ENCODE measurements at places on chromosomes 7 and 10. TPM values are rescaled to one million over a fixed set of nuclear protein-coding genes. Genes with fewer than 3 reads are reported as not detected.
A peak's percentile ranks its signal among the peaks of the same experiment; 100 is the strongest.

The WDR86 gene
- total RNA-seq = 4.0 TPM

DNA sequence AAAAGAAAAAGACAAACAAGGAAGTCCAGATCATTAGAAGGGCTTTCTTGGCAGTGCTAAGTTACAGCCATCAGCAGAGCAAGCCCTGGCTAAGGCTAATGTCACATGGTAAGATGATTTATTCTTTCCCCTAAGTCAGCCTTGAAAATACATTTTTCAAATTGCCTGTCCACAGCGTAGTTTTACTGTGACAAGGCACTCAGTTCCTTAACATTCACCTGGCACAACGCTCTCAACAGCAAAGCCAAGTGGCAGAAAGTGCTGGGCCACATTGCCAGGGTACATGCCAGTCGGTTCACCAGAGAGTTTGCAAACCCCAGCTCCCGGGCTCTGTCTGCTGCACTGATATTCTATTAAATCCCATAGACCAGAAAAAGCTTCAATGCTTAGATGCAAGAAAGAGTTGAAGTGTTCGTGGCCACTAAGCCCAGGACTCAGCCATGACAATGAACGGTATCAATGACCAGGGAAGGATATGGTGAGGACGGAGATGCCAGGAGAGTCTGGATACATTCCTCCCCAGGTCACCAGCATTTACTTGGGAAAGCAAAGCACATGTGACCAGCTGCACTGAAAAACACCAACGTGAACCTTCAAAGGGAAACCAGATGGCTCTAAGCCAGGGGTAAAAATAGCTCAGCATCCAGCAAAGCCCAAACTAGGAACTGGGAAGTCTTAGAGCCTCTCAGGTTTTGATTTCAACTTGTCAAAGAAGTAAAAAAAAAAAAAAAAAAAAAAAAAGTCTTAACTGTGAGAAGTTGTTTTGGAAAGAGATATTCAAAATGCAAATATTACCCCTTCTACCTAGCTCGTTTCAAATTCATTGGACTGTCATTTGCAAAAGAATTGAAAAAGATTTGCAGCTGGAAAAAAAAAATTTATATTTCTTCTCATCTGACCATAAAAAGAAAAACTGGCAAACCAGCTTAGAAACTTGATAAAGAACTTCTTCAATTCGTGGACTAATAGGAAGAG, 23.9 kb upstream of the MPP7 start:
- H3K27ac ChIP-seq = peak overlapping the region; percentile 86
- no peak overlapping the region for H3K4me3 ChIP-seq
- peaks cover 17% of the 10 kb centered on the region for H3K4me1 ChIP-seq
- H3K27me3 ChIP-seq = no peaks in the 10 kb centered on the region
- no peaks in the 10 kb centered on the region for H3K36me3 ChIP-seq

The AOAH gene
- total RNA-seq = 0.75 TPM

DNA sequence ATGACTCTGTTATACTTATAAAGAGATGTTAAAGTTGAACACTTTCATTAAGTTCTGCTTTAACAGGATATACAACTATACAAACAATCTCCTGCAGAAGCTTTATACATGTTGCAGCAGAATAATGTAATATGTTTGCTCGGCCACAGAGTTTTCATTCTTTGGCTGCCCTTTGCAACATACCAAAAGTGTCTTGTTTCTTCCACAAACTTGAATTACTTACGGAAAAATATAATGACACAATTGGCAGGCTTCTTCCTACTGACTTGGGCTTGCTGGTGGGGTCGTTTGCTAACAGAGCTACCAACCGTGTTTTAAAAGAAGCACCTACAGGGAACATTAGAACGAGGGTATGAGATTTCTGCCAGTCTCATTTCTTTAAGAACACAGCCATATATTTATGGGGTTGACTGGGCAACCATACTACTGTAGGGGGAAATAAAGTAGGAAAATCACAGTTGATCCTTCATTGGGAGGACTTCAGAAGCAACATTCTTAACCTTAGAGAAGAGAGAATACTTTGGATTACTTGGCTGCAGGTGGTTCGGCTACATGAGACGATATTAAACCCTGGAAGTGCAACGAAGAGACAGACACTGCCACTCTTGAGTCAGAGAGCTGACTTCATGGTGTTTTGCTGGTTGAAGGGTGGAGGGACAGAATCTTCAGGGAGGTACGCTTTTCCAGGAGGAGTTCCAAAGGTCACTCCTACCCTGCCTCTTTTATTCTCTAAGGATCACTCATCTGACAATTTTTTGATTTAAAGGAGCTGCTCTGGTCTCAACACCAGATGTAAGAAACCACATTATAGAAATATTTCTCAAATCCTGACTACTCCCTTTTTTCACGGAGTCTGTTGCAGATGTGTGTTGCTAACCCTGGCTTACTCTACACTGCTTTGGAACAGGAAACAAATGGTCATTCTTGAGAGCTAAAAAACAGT, 123.9 kb downstream of the SEMA3C start:
- H3K4me3 ChIP-seq = no peak overlapping the region
- peaks cover 3% of the 10 kb centered on the region for H3K4me1 ChIP-seq
- H3K27ac ChIP-seq = no peak overlapping the region
- H3K27me3 ChIP-seq = no peaks in the 10 kb centered on the region

The ITPRID1 gene
- not detected for total RNA-seq

The HGF gene
- total RNA-seq = 11.7 TPM

The DMBT1 gene
- not detected for total RNA-seq

The MNX1 gene
- not detected for total RNA-seq

- DNase-seq = no peak
- peaks cover 18% of the 10 kb centered on the region for H3K36me3 ChIP-seq
- no peak overlapping the region for H3K27ac ChIP-seq
- no peaks in the 10 kb centered on the region for H3K27me3 ChIP-seq
- H3K4me1 ChIP-seq = no peaks in the 10 kb centered on the region
Observed at GRCh38 chr7:132158166-132158565, 418.1 kb downstream of the PLXNA4 start.

GRCh38 chr10:74753442-74754211, 72.8 kb upstream of the KAT6B start:
- H3K4me1 ChIP-seq = no peaks in the 10 kb centered on the region
- DNase-seq = no peak
- no peak overlapping the region for H3K4me3 ChIP-seq
- no peaks in the 10 kb centered on the region for H3K27me3 ChIP-seq
- no peaks in the 10 kb centered on the region for H3K36me3 ChIP-seq

DNA sequence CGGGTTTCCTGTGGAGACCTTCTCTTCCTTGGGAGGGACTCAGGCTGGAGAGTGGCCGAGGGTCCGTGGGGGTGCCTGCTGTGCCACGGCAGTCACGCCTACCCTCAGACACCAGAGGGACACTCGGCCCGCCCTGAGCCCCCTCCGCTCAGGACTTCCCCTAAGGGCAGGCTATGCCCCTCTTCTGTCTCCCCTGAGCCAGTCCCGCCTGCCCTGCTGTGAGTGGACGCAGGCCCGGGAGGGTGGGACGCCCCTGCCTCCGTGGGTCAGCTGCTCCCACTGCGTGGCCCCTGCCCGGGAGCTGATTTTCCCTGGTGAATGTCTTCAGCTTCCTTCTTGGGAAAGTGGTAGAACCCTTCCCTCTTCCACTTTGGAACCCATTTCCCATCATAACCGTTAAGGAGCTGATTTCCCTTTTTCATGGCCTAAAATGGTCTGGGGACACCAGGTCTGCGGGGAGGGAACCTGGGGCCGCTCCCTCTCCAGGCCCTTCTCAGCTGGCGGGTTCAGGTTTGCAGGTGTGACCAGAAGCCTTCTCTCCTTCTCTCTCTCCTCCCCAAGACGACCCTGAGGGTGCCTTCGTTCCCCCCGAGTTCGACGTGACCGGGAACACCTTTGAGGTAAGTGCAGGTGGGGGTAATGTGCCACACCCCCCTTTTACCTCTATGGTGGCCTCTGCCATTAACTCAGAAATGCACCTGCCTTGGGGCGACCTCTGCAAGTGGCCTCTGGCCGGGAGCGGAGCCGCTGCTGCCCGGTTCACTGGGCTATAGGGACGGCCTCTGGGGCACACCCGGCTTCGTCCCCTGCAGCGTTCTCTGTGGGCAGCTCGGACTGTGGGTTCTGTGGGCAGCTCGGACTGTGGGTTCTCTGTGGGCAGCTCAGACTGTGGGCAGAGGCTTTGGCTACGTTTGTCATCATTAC, 7.9 kb downstream of the KNDC1 start:
- no peak overlapping the region for H3K27ac ChIP-seq
- no peak overlapping the region for H3K4me3 ChIP-seq
- H3K36me3 ChIP-seq = no peaks in the 10 kb centered on the region
- DNase-seq = no peak
- no peaks in the 10 kb centered on the region for H3K4me1 ChIP-seq

- H3K36me3 ChIP-seq = peaks cover 6% of the 10 kb centered on the region
- H3K27ac ChIP-seq = peak overlapping the region; percentile 60
- no peak overlapping the region for H3K4me3 ChIP-seq
- H3K27me3 ChIP-seq = no peaks in the 10 kb centered on the region
Observed at GRCh38 chr7:50621973-50622490, 56.8 kb upstream of the DDC start.

GRCh38 chr10:92689663-92690210, at the start of gene HHEX:
Gene HHEX (plus strand): TSS chr10:92689955. CDS start chr10:92689987, 32 bp downstream.
- peak within 1 kb of the TSS; percentile 70 for H3K4me3 ChIP-seq
- DNase-seq = peak; percentile 80
- no peaks in the 10 kb centered on the region for H3K27me3 ChIP-seq
- H3K27ac ChIP-seq = peak within 1 kb of the TSS; percentile 54
- no peaks in the 10 kb centered on the region for H3K36me3 ChIP-seq

- no peak overlapping the region for H3K4me3 ChIP-seq
- peaks cover 91% of the 10 kb centered on the region for H3K36me3 ChIP-seq
- no peaks in the 10 kb centered on the region for H3K27me3 ChIP-seq
- no peaks in the 10 kb centered on the region for H3K4me1 ChIP-seq
- DNase-seq = no peak
- H3K27ac ChIP-seq = no peak overlapping the region
Observed at GRCh38 chr10:102375867-102376266, 19.6 kb upstream of the NFKB2 start.

DNA sequence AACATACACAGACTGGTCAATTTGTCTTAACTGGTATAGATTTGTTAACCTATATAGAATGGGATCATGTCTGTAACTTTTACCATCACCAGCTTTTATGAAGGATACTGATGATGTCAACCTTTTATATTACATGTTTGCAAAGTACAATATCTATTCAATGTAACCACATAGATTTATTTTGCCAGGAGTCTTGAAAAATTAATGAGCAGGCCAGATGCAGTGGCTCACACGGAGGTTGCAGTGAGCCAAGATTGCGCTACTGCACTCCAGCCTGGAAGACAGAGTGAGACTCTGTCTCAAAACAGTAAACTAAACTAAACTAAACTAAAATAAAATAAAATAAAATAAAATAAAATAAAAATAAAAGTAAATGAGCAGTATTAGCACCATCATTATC, 30.0 kb upstream of the PARD3 start:
- no peak overlapping the region for H3K27ac ChIP-seq
- DNase-seq = no peak
- no peak overlapping the region for H3K4me3 ChIP-seq
- no peaks in the 10 kb centered on the region for H3K36me3 ChIP-seq
- H3K27me3 ChIP-seq = no peaks in the 10 kb centered on the region

DNA sequence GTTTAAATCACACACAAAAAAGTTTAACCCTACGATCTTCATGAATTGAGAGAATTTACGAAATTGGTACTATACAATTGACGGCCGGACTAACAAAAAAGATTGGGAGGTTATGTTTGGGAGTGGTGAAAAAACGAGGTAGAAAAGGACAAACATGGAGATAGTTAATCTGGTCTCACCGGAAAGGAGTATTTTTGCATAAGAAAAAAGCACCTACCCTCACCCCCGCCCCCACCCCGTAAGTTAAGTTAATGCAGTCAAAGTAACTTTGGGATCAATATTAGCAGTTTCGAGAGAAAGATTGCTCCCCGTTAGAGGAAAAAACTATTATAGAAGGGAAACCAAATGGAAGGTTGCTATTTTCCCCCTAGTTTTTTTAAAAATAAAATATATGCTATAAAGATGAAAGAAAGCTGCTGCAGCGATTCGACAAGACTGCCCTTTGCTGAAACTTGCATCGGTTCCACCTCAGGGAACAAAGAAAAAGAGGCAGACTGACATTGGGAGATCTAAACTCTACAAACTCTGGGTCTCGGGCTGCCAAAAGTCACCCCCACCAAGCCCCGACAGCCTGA, 3.5 kb downstream of the SP8 start:
- H3K36me3 ChIP-seq = no peaks in the 10 kb centered on the region
- no peak overlapping the region for H3K4me3 ChIP-seq
- H3K4me1 ChIP-seq = peaks cover 12% of the 10 kb centered on the region

The FAM237B gene
- total RNA-seq = not detected

- peaks cover 6% of the 10 kb centered on the region for H3K36me3 ChIP-seq
- DNase-seq = no peak
- no peak overlapping the region for H3K4me3 ChIP-seq
- no peak overlapping the region for H3K27ac ChIP-seq
- H3K27me3 ChIP-seq = no peaks in the 10 kb centered on the region
Observed at GRCh38 chr10:114336823-114337509, 67.3 kb downstream of the AFAP1L2 start.

DNA sequence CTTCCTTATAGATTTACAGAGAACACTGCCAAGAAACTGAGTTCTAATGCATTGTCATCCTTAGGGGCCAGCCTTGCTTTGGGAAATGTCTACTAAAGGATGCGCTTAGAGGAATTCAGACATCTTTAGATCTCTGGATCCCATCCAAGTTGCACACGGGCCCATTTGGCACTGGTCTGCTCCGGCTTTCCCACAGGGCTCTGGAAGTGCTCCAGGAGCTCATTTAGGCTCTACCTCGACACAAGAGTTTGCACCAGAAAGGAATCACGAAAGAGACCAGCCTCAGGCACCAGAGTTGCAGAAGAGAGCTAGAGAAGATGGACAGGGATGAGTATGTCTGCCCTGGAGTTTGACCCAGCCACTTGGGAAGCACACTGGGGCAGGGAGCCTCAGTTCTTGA, 150.1 kb upstream of the TMEM72 start:
- H3K27ac ChIP-seq = no peak overlapping the region
- H3K4me1 ChIP-seq = no peaks in the 10 kb centered on the region
- H3K27me3 ChIP-seq = no peaks in the 10 kb centered on the region
- H3K4me3 ChIP-seq = no peak overlapping the region
- DNase-seq = no peak

- no peaks in the 10 kb centered on the region for H3K27me3 ChIP-seq
- H3K4me1 ChIP-seq = no peaks in the 10 kb centered on the region
- DNase-seq = no peak
- no peaks in the 10 kb centered on the region for H3K36me3 ChIP-seq
- H3K4me3 ChIP-seq = no peak overlapping the region
Observed at GRCh38 chr10:48501226-48501625, 103.6 kb downstream of the ARHGAP22 start.

DNA sequence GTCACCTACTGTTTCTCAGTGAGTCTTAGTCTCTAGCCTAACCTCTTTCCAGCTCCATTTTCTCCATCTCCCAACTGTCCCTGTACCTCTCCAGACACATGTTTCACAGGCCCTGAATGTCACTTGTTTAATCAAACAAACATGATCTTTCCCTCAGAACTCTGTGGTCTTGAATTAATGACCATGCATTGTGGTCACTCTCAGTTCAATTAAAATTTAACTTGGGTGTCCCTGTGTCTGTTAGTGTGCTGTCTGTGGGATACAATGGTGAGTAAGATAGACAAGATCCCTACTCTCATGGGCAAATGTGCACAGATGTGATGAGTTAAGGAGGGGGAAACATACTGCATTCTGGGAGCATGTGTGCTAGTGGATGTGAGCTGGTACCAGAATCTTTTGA, 65.0 kb downstream of the RBM33 start:
- DNase-seq = no peak
- H3K36me3 ChIP-seq = peaks cover 46% of the 10 kb centered on the region
- no peak overlapping the region for H3K27ac ChIP-seq
- H3K4me3 ChIP-seq = no peak overlapping the region
- H3K4me1 ChIP-seq = no peaks in the 10 kb centered on the region
- no peaks in the 10 kb centered on the region for H3K27me3 ChIP-seq

Data from ascending aorta (tissue), 2 donors.